ENCODE measurements at places on chromosomes 16 and 17.
A peak's percentile ranks its signal among the peaks of the same experiment; 100 is the strongest.

- H3K27ac ChIP-seq: no peak overlapping the region
- H3K36me3 ChIP-seq: no peaks in the 10 kb centered on the region
- no peaks in the 10 kb centered on the region for H3K27me3 ChIP-seq
- no peak for DNase-seq
- H3K4me1 ChIP-seq: peaks cover 8% of the 10 kb centered on the region
Measured at GRCh38 chr17:61127960-61128359, 271.7 kb upstream of the TBX2 start.

DNA sequence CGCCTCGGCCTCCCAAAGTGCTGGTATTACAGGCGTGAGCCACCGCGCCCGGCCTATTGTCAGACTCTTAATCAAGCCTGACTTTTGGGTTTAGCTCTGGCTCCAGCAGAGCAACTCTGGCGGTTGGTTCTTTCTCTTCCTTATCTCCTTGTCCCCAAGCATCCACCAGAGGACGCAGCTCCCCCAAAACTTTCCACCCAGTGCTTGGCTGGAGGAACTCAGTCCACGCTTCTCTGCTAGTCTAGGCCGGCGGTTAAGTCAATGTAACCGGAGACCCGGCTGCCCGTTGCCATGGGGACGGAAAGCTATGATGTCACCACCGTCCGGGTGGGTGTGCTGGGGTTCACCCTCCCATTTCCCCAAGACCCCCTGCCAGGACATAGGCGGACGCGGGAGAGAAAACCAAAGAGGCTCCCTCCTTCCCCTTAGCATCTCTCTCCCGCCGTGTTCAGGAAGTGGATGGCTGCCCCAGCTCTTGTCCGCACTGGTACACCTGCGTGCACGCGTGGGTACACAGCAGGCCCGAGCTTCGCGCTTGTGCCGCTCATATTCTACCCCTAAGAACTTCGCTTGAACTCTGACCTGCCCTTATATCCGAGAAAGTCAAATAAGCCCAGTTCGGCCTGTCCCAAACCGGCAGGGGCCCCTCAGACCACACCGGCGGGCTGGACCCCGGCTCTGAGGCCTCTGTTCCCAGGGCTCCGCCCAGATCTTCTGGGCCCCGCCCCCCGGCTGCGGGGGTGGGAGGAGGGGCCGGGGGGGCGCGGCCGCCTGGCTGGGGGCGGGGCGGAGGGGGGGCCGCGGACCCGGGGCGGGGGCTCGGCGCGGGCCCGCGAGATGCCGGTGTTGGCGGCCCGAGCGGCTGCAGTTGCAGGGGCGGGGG is at the start of gene RND2:
TSS of gene RND2 (plus strand) at position 825 of the 883 bp plus-strand sequence. CDS start 117 bp downstream, outside the sequence.
- peak; percentile 95 for DNase-seq
- peaks cover 4% of the 10 kb centered on the region for H3K27me3 ChIP-seq
- H3K36me3 ChIP-seq: peaks cover 12% of the 10 kb centered on the region
- H3K4me1 ChIP-seq: peaks cover 35% of the 10 kb centered on the region

GRCh38 chr16:56743840-56744239 is 13.9 kb downstream of the NUP93 start:
- DNase-seq: peak; percentile 24
- H3K36me3 ChIP-seq: peaks cover 7% of the 10 kb centered on the region
- peak overlapping the region; percentile 41 for H3K27ac ChIP-seq
- peaks cover 58% of the 10 kb centered on the region for H3K4me1 ChIP-seq

DNA sequence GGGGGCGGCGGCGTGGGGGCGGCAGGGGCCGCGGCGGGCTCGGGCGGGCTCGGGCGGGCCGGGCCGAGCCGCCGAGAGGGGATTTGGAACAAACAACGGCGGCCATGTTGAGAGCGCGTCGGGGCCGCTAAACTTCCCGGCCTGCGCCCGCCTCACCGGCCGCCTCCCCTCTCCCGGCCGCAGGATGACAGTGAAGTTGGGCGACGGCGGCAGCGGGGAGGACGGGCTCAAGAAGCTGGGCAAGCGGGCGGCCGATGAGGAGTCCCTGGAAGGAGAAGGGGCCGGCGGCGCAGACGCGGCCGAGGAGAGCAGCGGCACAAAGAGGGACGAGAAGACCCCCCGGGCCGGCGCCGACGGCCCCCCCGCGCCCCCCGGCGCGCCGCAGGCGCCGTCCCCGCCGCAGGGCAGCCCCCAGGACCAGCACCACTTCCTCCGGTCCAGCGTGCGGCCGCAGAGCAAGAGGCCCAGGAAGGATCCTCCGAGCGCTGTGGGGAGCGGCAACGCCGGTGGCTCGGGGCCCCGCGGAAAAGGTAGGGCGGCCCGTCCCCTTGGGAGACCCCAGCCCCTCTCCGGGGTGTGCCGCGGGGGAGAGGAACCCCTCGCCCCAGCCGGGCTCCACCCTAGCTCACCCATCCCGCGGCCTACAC is 2.4 kb downstream of the CRAMP1 start:
- H3K27ac ChIP-seq: no peak overlapping the region
- no peaks in the 10 kb centered on the region for H3K27me3 ChIP-seq
- DNase-seq: peak; percentile 37
- peaks cover 46% of the 10 kb centered on the region for H3K36me3 ChIP-seq
- peak overlapping the region; percentile 98 for H3K4me3 ChIP-seq

DNA sequence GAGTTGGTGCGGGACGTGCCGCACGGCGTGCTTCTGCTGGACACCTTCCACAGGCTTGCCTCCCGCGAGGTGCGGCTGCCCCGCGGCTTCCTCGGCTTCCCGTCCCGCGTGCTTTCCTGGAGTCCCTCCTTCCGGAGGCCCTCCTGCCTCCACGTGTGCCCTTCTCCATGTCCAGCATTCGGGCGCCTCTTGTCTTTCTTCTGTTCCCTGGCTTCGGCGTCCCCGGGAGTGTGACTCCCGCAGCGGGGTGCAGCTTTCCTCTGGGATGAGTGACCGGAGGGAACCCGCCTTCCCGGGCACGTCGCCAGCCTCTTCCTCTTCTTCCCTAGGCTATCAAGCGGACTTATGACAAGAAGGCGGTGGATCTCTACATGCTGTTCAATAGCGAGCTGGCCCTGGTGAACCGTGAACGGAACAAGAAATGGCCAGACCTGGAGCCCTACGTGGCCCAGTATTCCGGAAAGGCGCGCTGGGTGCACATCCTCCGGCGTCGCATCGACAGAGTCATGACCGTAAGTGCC is 23.0 kb downstream of the DNAH2 start:
- no peak overlapping the region for H3K4me3 ChIP-seq
- H3K36me3 ChIP-seq: no peaks in the 10 kb centered on the region
- DNase-seq: no peak

DNA sequence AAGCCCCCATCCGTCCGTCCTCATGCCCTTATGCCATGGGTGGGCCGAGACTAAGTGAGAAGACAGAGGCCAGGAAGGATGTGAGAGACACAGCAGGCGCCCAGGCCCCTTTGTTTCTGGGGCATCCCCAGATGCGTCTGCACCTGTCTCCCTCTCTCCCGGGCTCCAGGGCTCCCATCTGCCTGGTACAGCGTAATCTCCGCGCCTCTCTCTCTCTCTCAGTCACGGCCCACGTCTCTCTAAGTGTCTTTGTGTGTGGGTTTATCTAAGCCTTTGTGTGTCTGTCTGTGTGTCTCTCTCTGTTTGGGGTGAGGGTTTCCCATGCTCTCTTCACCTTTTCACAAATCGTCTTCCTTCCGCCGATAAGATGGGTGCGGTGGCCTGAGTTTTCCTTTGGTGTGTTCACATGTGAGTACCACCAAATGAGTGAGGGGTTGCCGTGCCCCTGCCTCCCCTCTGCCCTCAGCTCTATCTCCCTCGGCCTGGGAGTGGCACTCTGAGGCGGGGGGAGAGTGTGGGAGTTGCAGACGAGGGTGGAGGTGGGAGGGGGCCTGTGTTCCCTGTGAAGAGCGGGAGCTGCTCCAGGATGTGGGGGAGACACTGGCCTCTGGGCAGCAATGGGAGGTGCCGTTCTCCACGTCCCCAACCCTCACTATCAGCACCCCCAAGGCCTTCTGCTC is 25.8 kb upstream of the ABCC3 start:
- no peak overlapping the region for H3K27ac ChIP-seq
- H3K4me1 ChIP-seq: no peaks in the 10 kb centered on the region
- no peak for DNase-seq
- no peak overlapping the region for H3K4me3 ChIP-seq
- peaks cover 26% of the 10 kb centered on the region for H3K27me3 ChIP-seq

DNA sequence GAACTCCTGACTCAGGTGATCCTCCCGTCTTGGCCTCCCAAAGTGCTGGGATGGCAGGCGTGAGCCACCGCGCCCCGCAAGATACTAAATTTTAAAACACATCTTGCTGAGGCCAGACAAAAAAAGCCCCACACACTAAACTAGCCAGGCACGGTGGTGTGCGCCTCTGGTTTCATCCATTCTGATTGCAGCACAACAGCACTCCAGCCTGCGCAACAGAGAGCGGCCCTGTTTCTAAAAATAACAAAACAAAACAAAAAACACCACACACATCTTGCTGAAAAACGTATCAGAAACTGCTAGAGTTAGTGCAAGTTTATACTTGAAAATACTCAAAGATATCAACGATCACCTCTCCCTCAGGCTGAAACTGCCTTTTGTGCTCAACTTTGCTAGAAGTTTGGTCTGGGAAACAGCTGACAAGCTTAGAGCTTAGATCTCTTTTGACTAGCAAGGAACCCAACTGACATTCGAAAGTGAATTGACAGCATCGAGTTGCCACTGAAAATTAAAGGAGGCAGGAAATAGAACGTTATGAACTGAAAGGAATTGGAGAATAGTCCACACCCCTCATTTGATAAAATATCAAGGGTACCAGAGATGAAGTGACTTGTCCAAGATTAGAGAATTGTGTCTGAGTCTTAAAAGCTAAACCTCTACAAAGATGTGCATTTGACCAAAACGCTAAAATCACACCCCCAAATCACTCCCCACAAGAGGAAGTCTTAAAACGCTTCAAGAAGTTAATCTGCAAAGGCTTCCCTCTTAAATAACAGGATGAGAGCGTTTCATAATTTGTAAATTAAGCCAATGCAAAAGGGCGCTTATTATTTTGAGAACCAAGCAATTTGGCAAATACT is 908 bp downstream of the COG4 start:
- DNase-seq: peak; percentile 20
- peaks cover 54% of the 10 kb centered on the region for H3K36me3 ChIP-seq
- H3K27me3 ChIP-seq: no peaks in the 10 kb centered on the region
- H3K4me3 ChIP-seq: peak overlapping the region; percentile 70
- peaks cover 28% of the 10 kb centered on the region for H3K4me1 ChIP-seq

GRCh38 chr16:66131895-66132294 is 234.6 kb upstream of the CDH5 start:
- peak; percentile 61 for DNase-seq
- H3K4me3 ChIP-seq: no peak overlapping the region
- H3K27me3 ChIP-seq: no peaks in the 10 kb centered on the region
- peaks cover 55% of the 10 kb centered on the region for H3K4me1 ChIP-seq

DNA sequence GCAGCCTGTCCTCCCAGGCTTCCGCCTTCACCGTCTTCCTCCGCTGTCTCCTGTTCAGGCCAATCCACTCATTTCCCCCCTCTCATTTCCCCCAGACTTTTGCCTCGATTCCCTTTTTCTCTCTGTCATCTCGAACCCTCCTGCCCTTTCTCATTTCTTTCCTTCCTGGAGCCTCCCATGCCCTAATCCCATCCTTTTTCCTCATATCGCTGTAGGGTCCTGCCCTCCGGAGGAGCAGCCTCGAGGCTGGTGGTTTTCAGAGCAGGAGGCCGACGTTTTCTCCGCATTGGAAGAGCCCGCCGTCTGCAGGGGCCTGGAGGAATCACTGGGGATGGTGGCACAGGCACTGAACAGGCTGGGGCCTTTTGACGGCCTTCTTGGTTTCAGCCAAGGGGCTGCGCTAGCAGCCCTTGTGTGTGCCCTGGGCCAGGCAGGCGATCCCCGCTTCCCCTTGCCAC is 597 bp downstream of the OVCA2 start:
- peak overlapping the region; percentile 75 for H3K4me3 ChIP-seq
- H3K4me1 ChIP-seq: peaks cover 27% of the 10 kb centered on the region
- DNase-seq: peak; percentile 62
- H3K27ac ChIP-seq: peak overlapping the region; percentile 87

- DNase-seq: no peak
- no peaks in the 10 kb centered on the region for H3K4me1 ChIP-seq
- H3K36me3 ChIP-seq: no peaks in the 10 kb centered on the region
- no peaks in the 10 kb centered on the region for H3K27me3 ChIP-seq
Measured at GRCh38 chr16:7025616-7026190, 306.9 kb upstream of the RBFOX1 start.

GRCh38 chr17:47810200-47810821 is 11.3 kb downstream of the OSBPL7 start:
- DNase-seq: peak; percentile 63
- peaks cover 10% of the 10 kb centered on the region for H3K4me1 ChIP-seq
- no peak overlapping the region for H3K27ac ChIP-seq
- H3K27me3 ChIP-seq: no peaks in the 10 kb centered on the region

DNA sequence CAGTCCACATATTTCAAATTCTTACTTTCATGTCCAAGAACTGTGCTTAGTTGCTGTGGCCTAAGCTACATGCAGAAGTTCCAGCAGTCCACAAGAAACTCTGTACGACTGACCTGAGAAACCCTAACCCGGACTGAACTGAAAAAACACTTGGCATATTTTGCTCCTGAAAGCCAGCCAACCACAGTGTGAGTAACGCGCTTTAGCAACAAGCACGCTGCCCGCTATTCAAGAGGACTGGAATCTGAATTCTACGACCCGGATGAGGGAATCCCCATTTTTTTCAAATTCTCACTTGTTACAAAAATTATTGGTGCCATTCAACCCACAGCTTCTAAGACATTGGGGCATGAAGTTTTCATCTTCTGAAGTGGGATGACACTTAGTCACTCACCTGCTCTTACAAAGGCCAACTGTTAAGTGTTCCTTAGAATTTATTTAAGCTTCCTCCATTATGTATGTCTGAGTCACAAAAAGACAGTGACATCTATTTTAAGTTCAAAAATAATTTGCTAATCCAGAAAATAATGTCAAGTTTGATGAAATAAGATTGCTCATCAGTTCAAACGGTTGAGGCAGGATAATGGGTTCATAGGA is 78.7 kb downstream of the CDYL2 start:
- no peak overlapping the region for H3K4me3 ChIP-seq
- H3K36me3 ChIP-seq: no peaks in the 10 kb centered on the region
- H3K27me3 ChIP-seq: no peaks in the 10 kb centered on the region
- H3K27ac ChIP-seq: no peak overlapping the region
